ENCODE measurements at places on chromosomes 6 and 20.

- no peak for DNase-seq
Observed at GRCh38 chr6:131430531-131430930, 142.5 kb upstream of the ARG1 start.

- DNase-seq: no peak
Observed at GRCh38 chr6:70524721-70525286, 41.9 kb upstream of the SDHAF4 start.

DNA sequence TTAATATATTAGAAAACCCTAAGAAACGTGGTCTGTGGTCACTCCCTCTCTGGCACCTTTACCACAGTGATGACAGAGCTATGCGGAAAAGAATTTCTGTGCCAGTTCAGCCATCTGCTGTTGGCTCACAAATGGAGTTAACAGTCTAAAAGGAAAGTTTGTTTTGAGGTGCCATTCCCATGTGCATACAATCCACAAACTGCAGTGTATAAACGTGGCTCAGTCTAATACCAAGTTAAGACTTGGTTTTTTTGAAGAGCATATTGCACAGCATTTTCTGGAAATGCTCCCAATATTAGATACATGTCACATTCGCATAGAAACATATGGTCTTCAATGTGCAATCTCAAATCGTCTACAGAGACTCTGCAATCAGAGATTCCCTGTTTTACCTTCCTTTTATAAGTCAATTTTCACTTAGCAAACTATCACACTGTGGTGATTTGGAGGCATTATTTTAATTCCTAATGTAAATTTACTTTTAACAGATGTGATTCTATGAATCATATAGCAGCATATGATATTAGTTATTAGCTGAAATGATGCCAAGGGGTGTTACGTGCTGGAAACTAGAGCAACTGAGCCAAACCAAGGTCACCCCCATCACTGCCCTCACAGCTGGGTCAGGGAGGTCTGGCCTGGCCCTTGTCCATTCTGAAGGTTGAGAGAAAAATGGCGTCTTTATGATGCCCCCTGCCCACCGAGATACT is 383.5 kb downstream of the PRKN start:
- no peak for DNase-seq

DNA sequence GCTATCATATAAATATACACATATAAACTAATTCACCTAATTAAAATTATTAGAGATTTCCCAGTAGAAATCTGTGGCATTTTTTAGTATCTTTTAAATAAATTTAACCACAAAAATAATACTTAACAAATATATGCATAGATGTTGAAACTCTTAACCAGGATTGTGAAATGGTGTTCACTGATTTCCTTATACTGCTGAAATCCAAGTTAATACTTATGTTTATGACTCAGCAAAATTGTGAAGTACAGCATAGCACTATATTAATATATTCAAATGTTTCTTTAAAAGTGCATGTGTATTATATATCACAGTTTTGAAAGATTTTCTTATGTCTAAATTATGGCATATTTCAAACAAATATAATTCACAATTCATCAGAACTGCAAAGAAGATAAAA is 328.2 kb upstream of the MANEA start:
- DNase-seq: no peak

- no peak for DNase-seq
Observed at GRCh38 chr20:37758332-37758731, 64.5 kb downstream of the CTNNBL1 start.

DNA sequence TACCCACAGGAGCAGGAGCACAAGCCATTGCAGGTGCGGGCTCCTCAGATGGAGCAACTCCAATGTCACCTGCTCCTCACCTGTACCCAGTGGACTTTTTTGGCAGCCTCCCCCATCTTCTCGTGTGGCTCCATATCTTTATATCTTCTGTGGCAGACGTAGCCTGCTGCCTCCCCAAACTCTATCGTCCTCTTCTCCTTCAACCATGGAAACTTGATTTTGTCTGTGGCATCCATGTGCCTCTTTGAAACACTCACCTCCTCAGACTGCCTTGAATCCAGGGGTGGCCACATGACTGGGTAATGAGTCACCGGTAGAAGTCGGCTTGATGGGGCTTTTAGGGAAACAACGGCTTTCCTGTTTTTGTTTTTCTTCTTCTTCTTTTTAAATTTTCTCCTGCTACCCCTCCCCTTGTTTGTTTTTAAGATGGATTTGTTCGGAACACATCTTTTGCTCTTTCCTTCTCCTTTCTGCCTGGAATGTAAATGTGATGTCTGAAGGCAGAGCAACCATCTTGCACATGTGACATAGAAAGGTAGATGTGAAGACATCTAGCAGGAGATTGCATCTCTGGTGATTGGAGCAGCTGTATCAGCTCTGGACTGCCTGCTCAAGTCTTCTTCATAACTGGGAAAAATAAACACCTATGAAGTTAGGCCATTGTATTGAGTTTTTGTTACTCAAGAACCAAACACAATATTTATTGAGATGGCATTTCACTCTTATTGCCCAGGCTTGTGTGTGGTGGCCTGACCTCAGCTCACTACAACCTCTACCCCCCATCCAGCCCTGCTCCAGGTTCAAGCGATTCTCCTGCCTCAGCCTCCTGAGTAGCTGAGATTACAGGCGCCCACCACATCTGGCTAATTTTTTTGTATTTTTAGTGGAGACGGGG is 69.9 kb upstream of the DDR1 start:
- DNase-seq: peak; percentile 36

DNA sequence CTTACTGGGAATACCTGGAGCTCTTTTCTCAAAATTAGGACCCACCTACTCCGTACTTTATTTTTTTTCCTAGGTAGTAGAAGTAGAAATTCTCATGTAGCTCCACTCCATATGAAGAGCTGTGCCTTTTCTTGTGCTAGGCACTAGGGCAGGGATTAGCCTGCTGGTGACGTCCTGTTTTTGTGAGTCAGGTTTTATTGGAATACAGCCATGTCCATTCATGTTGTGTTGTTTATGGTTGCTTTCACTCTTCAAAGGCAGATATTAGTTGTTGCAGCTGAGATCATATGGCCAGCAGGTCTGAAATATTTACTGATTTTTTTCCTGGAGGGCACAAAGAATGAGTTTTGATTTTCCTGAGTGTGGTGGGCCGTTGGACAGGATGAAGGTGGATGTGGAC is 20.5 kb downstream of the XRN2 start:
- no peak for DNase-seq

DNA sequence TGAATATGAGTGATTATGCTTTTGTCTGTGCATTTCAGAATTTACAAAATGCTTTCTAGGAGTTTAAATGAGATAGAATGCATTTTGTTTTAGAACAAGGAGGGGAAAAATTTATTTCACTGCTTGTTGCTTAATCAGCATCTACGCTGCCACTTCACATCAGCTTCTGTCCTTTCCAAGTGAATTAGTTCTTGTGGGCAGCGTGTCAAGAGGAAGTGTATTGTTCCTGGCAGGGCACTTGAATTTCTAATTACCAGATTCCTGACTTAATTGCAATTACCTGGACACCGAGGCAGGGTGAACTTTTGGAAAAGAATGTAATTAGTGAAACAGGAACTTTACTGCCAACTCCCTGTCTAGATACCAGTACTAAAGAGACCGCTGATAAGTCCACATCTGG is 263.5 kb downstream of the TMEM242 start:
- no peak for DNase-seq

DNA sequence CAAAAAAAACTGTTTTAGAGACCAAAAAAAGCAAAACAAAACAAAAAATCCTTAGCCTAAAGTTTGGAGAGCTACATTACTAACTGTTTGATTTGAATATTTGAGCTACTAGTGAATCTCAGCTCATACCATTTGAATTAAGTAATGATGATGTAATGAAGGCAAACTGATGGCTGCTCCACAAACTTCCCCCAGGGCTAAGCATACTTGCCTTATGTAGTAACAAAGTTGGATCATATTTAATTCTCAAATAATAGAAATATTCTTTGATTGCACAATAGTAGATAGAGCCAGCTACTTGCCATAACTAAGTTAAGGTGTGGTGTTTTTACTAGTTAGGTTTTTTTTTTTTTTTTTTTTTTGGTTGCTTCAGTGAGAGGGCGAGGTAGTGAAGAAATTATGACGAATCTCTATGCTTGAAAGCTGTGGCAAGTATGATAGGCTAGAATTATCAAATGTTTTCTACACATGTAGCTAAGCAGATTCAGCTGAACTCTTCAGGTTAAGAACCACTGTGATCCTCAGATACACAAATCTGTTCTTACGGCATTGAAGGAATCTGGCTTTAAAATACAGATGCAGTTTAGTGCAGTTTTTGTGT is 2.9 kb downstream of the RAB32 start:
- no peak for DNase-seq

All from activated T-cell treated with anti-CD3 and anti-CD28 coated beads for 1 hour (primary cell).